Stimulated activated naive CD8-positive, alpha-beta T cell treated with anti-CD3 and anti-CD28 coated beads, Interleukin-15, Interleukin-2, amounts not matched to agents 100 U/mL and 50 U/mL, for 24 hours (primary cell): ENCODE measurements at places on chromosomes 16 and 17.

DNA sequence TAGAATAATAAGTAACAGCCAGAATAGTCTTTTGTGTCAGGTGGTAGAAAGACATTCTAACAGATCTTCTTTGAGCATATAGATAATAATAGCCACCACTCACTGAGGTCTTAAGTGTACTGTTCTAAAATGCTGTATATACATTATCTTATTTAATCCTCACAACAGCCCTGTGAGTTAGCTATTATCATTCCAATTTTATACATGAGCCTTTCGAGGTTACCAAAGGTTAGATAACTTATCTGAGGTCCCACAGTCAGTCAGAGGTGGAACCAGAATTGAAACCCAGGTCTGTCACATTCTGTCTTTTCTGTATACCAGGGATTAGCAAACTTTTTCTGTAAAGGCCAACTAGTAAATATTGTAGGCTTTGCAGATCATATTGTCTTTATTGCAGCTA, 23.2 kb downstream of the REXO5 start:
- no peak for DNase-seq

GRCh38 chr16:19935694-19936093, 51.0 kb upstream of the GPRC5B start:
- DNase-seq, result no peak

DNA sequence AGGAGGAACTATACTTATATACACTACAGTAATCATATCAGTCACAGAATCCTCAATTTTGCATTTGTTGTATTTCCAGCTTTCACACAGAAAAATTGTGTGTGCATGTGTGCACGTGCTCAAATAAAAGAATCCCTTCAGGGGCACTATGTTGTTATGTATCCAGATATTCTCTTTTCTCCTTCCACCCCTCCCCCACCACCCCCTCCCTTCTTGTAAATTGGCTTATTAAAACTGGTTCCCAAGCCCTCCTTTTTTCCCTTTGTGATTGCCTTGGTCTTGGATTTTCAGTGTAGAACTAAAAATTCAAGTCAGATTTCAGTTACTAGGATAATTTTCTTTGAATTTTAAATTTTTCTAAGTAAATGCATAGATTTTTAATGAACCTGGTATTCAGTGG, 86.3 kb downstream of the WNT3 start:
- no peak for DNase-seq

GRCh38 chr16:85525420-85526184, 87.5 kb upstream of the GSE1 start:
- DNase-seq, result no peak

- DNase-seq, result peak; percentile 20
Observed at GRCh38 chr17:3956327-3956957, 7.8 kb downstream of the ATP2A3 start.

DNA sequence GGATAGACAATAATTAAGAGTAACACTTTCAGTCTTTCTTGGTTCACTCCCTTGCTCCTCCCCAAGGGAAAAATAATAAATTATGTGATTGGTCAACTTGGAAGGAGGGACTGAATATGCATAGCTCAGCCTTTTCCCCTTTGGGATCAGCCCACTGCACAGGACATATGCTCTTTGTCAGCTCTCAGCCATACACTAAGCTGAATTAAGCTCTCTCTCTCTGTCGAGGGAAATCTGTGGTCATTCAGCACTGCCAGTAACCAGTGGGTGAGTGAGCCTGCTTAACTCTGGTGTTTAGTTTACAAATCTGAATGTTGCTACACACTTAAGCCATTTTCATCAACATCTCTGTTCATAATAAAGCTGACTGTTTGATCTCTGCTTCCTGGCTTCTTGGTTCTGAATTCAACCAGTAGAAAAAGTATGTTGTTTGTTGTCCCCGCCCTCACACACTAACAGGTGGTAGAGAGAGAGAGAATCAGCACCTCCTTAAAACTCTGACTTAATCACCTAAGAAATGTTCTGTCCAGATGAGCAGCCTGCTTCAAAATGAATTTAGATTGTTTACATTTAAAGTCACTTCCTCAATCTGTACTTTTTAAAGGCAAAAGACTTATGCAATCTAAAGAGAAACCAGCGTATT, 102.3 kb upstream of the C17orf78 start:
- no peak for DNase-seq

GRCh38 chr17:62696256-62696655, 68.8 kb downstream of the MRC2 start:
- DNase-seq, result no peak

GRCh38 chr16:59690216-59690615, 956.1 kb upstream of the GOT2 start:
- DNase-seq, result no peak

DNA sequence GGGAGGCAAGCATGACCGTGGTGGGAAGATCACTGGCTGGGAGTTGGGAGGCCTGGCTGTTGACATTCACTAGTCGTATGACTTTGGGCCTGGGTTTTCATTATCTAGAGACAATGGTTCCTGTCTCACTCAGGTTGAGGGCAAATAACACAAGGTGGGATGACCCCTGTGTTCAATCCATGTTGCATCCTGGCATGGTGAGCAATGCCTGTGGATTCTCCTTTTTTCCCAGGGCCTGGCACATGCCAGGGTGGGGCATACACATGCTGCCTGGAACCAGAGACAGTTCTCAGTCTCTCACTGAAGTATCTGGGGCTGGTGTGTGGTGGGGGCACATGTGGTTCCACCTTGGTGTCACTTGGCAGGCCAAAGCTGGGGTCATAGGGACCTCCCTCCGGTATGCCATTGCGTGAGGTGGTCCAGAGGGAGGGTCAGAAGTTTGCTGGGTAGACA, 5.4 kb downstream of the THRA start:
- DNase-seq, result no peak

GRCh38 chr17:71633391-71633849, 487.4 kb upstream of the SOX9 start:
- no peak for DNase-seq
